Central memory CD4-positive, alpha-beta T cell (primary cell): ENCODE measurements at places on chromosomes 5 and 9.

DNA sequence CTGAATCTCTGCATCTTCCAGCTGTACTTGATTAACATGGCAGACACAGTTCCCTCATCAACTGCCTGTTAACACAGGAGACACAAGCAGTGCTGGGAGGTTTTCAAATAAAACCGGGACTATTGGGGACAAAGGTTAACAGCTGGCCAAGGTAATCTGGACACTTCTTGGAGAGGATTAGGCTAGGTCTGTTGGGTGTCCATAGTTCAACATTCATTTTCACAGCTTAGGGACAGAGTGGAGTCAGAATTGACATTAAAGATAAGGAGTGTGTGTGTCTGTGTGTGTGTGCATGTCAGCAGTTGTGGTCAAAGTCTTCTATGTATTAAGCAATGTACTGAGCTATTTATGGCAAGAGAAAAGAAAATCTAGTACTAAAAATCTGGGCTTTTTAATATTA lies 216.2 kb downstream of the MED10 start:
- DNase-seq: no peak

DNA sequence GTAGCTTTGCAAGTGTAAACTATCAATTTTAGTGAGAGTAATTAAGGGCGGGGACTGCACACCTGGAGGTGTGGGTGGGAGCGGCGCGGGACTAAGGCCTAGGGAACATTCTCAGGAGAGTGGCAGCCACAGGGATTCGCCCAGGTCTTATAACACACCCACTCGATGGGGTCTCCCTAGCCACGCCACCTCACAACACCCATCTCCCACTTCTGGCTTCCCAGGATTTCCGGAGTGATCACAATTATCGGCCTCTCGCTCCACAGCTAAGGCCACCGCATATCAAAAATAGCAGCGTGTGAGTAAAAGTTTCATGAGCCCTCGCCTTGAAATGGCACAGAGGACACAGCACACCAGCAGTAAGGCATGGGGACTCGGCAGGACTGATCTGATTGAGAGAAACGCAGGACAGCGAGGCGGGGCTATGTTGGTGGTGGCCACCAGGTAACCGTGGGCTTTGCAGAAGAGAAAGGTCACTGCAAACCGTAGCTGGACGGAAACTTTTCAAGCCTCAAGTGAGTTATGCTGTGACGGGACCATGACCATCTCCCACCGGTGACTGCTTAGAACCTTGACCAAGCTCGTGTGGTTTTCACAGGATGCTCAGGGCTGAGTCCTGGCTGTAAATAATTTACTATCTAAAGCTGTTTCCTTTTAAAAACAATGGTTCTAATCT lies 1.1 kb upstream of the LPAR1 start:
- no peak for DNase-seq

GRCh38 chr5:7897014-7897600 lies 28.2 kb downstream of the MTRR start:
- DNase-seq: peak; percentile 5

DNA sequence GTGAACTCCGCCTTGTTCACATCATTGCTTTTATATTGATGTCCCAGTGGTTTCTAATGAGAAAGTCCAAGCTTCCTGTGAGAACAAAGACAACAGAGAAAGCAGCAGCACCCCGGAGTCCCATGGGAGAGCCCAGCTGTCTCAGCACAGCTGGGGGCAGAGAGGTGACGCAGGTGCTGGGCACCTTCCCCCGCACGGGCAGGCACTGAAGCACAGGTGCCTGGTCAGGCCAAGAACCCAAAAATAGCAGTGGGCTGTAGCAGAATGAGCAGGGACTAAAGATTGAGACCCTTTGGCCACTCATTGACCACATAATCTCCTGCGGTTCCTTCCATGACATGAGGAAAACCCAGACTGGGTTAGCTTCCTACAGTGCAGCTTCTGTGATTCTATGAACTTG lies 18.8 kb downstream of the SRD5A1 start:
- no peak for DNase-seq

DNA sequence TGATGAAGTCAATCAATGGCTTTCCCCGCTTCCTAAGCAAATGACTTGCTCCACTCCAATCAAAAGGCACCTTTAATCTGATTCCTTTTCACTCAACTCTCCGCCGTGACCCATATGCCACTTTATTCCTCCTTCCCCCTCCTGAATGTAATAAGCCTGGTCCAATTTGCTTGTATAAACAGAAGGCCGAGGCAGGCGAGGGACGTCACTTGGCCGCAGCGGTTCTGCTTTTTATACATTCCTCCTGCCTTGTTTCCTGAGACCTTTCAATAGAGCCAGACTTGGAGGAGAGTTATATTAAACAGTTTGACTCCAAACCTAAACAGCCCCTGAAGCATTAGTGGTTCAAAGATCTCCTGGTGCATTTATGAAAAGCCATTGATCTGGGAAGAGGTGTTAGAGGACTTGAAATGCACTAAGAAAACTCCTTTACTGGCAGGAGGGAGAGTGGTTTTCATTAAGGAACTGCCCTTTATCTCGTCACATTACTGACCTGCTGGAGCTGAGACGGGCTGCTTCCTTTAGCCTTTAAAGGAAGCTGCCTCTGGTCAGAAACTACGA lies 273.4 kb downstream of the SLIT3 start:
- DNase-seq: no peak

DNA sequence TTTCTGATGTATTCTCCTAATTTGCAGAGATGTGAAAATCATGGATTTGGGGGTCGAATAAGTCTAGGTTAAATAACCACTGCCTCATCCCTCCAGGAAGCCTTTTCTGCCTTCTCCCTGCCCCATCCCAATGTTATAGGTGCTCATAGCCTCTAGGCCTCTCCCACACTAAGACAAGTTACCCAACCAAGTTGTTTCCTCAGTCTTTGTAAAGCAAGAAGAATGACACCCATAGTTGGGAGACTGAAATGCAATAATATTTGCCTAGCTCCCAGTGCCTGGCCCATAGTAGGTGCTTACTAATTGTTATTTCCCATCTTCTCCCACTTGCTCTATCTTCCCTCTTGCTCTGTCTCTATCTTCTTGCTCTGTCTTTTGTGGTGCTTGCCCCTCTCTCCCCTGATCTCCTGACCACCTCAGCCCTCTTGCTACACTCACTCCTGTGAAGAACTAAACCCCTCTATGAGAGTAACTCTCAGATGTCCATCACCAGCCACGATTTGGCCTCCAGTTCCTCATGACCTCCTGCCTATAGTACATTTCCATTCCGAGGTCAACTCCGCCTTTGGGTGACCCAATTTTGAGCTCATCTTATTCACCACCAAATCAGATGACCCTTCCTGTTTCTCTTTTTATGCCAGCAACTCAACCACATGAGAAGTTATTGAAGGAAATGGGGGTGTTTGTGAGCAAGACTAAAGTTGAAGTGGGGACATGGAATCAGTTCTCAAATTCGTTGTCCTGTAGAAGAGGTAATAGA lies 7.0 kb downstream of the AFAP1L1 start:
- DNase-seq: no peak

DNA sequence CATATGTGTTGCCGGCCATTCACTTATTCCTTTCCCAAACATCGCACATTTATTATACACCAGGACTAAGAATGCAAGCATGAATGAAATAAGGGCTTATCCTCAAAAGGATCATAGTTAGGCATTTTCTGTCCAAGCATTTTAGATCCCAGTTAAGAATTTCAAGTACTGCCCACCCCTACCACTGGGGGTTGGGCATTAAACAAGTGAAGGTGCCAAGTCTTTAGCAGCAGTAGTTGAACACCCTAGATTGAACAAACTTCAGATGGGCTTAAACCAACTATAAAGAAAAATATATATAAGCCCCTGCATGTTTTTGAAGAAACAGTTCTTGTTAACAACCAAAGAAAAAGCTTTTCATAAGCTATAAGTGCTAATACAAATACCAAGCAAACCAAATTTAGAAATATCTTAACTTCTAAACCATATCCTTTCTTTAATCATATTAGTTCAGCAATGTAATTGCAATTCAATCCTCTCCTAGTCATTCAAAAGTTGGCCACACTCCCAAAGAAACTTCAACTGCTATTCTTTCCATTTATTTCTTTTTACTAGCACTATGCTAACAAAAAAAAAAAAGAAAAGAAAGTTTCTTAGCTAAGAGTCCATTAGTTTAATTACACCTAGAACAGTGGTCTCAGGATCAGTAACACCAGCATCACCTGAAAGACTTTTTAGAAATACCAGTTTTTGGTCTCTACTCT lies 149.8 kb downstream of the MLLT3 start:
- DNase-seq: no peak

GRCh38 chr9:82101475-82101874 lies 112.9 kb downstream of the SPATA31D1 start:
- no peak for DNase-seq
